ENCODE measurements at places on chromosomes 6 and 20.

GRCh38 chr6:97674802-97675201 lies 391.8 kb upstream of the MMS22L start:
- no peak for DNase-seq

DNA sequence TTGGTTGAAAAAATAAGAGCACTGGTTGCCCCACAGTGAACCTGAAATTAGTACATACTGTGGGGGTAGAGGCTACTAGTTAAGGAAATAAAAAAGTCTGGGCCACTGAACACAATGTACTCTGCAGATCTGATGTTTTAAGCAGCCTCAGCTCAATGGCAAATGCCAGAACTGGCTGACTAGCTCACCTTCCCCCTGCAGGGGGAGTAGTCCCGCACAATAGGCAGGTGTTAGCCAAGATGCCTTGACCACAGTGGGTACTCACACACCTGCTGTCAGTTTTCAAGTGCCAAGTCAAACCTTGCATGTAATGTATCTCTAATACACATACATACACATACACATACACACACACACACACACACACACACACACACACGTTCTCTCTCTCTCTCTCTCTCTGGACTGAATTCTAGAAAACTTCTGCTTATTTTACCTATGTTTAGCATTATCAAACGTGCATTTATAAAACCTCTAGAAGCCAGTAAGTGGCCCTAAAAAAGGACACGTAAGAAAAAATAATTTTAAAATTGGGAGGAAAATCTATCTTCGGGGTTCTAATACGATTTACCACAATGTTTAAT lies 36.1 kb downstream of the GMDS start:
- DNase-seq = peak; percentile 34

GRCh38 chr20:31590717-31591225 lies 14.3 kb upstream of the ID1 start:
- no peak for DNase-seq

- DNase-seq = no peak
Observed at GRCh38 chr6:39873439-39873838, 60.8 kb downstream of the MOCS1 start.

GRCh38 chr6:33638556-33638955 lies 17.4 kb downstream of the ITPR3 start:
- DNase-seq = no peak

DNA sequence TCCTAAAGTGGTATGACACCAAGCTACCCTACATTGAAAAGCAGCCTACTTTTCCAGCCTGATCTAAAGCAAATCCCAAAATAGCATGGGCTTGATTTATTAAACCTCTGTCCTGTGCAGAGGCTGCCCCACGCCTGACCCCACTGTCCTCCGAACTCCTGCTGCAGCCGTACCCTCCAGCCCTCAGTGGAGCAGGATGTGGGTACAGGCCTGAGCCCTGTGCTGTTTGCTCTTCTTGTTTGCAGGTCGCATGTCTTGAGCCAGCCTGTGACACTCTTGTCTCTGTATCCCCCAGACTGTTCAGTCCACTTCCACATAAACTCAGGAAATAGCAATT lies 61.2 kb downstream of the RPP40 start:
- DNase-seq = no peak

DNA sequence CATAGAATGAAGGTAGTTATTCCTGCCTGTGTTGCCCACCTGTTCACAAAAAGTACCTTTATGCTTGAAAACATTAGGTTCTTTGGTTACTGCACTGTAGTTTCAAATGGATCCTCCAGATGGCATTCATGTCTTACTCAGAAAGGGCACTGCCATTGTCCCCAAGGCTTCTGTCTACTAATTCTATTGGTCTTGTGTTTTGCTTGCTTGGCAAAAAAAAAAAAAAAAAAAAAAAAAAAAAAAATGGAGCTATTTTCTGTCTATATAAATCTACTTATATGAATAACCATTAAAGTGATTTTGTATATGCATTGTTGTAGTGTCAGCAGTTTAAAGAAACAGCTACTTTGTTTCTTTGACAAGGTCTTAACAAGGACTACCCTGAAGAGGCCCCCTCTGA lies 12.7 kb upstream of the EFHC1 start:
- peak; percentile 51 for DNase-seq

- DNase-seq = no peak
Observed at GRCh38 chr6:7163661-7164071, 55.9 kb downstream of the RREB1 start.

- DNase-seq = no peak
Observed at GRCh38 chr6:84356907-84357306, 129.5 kb upstream of the CEP162 start.

GRCh38 chr20:57877131-57877824 lies 167.5 kb upstream of the PMEPA1 start:
- no peak for DNase-seq

DNA sequence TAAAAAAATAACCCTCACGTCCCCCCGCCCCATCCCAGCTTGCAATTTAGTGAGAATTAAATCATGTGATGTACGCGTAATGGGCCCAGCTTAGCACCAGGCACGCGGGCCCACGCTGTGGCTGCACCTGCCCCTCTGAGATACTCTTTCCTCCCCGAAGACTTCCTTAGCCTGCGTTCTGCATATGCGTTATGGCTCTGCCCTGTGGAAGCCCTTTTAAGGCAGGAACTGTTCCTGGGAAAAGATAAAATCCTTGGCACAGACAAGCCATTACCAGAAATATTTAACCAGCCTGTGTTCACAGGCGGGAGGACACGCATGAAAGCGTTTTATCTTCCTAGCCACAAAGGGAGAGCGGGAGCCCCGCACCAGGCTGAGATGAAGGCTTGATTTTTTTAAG lies 311.0 kb downstream of the LRFN2 start:
- no peak for DNase-seq

GRCh38 chr6:24520929-24521546 lies 26.3 kb downstream of the ALDH5A1 start:
- peak; percentile 27 for DNase-seq

GRCh38 chr6:96075826-96076225 lies 60.1 kb downstream of the FUT9 start:
- DNase-seq = no peak

- DNase-seq = no peak
Observed at GRCh38 chr6:41338659-41339058, 3.3 kb downstream of the NCR2 start.

- DNase-seq = no peak
Observed at GRCh38 chr6:19945843-19946358, 108.7 kb downstream of the ID4 start.

DNA sequence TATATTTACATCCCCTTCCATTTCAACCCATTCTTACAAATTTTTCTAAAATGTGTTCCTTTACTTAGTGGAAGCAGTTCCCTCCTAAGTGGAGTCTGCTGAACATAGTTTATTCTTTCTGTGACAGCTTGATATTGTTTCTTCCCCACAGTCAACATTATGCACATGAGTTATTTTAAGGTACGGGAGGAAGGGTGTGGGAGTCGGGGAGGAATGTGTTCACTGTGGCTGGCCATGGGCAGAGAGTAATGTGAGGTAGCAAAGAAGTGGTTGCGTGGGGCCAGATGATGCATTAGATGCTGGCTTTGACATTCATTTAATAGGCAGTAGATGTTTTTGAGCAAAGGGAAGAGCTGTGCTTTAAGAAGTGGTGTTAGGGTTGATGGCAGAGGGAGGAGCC lies 98.5 kb downstream of the ARMC2 start:
- no peak for DNase-seq

DNA sequence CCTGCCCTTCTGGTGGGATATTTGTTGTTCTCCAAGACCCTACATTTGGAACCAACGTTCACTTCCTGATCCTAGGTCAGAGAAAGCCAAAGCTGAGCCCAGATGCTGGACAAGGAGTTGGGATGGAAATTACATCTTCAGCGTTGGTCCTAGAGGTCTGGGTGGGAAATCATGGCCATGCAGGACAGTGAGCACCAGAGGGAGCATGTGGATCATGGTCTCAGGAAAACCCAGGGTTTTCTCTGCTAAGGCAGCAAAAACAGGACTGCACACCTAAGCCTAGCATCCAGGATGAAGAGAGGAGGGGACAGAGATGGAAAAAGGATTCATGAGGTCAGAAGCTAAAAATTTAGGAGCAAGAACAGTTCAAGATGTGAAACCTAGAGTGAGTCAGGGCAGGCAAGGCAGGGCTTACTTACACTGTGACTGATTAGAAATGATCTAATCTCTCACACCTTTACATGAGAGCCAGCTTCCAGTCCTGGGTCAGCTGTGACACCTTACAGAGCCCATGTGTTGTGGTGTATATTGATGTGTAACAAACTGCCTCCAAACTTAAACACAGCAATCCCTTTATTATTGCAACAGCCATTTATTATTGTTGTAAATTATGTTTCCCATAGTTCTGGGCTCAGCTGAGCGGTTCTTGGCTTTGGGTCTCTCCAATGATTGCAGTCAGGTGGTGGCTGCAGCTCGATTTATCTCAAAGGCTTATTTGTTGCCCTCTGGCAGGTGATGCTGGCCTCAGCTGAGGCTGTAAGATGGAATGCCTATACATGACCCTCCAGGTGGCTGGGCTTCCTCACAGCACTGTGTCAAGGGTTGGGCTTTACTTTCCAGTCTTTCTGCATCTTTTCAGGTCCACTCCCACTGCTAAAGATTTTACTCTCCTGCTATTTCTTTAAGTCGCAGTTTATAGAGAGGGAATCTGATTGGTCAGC lies 6.5 kb downstream of the C20orf202 start:
- DNase-seq = no peak

GRCh38 chr6:48289841-48290240 lies 178.8 kb upstream of the PTCHD4 start:
- DNase-seq = no peak

- DNase-seq = no peak
Observed at GRCh38 chr20:14295238-14295637, 42.2 kb downstream of the FLRT3 start.

GRCh38 chr20:50744143-50744792 lies 12.9 kb downstream of the PARD6B start:
- no peak for DNase-seq

DNA sequence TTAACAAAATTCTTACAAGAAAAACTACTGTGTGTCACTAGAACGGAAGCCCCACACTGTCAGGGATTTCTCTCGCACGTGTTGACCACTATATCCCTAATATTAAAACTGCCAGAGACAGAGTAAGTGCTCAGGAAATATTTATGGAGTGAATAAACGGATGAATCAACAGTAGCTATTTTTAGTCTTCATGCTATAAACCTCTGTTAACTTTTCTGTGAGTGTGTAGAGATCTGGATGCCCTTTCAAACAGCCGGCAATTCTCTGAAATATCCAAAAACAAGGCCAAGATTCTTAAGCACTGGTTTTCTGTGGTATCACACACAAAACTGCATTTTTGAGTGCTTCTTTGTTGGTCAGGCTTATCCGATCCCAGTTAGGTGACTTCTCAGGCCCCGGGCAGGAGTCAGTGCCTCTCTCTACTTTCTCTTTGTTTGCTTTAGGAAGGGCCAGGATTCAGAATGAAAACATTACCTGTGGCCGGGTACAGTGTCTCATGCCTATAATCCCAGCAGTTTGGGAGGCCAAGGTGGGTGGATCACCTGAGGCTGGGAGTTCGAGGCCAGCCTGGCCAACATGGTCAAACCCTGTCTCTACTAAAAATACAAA lies 15.7 kb downstream of the ATP9A start:
- DNase-seq = no peak

DNA sequence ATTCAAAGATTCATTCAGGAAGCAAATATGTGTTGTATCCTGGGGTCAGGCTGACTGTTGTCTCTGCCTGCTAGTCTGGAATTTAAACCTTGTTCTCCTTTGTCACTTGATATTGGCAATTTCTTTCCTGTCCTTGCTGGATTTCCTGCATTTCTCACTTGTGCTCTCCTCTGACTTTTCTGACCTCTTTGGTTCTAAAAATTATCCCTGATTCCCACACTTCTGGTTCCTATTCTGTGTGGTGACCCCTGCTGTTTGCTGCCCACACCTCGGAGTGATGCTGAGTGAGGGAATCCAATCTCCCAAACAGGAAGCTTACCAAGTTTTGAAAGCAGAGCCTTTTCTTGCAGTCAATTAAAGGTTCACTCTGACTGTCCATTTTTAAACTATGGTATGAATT lies 345.3 kb downstream of the CDKAL1 start:
- no peak for DNase-seq

GRCh38 chr6:119158057-119158848 lies 79.8 kb upstream of the FAM184A start:
- DNase-seq = no peak

GRCh38 chr6:9708600-9708999 lies 706.3 kb downstream of the TFAP2A start:
- DNase-seq = no peak

DNA sequence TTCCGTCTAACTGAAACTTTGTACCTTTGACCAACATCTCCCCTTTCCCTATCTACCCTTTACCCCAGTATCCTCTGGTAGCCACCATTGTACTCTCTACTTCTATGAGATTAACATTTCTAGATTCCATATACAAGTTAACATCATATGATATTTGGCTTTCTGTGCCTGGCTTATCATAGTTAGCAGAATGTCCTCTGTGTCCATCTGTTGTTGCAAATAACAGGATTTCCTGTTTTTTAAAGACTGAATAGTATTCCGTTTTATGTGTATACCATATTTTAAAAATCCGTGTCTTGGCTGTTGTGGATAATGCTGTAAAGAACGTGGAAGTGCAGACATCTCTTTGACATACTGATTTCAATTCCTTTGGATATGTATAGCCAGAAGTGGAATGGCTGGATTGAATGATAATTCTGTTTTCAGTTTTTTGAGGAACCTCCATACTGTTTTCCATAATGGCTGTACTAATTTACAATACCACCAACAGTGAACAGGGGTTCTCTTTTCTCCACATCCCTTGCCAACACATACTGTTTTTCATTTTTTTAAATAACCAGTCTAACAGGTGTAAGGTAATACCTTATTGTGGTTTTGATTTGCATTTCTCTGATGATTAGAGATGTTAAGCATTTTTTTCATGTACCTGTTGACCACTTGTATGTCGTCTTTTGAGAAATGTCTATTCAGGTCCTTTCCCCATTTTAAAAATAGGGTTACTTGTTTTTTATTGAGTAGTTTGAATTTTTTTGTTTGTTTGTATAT lies 53.8 kb downstream of the CDC5L start:
- no peak for DNase-seq

- DNase-seq = no peak
Observed at GRCh38 chr6:26400626-26401025, 1.4 kb upstream of the BTN3A1 start.

DNA sequence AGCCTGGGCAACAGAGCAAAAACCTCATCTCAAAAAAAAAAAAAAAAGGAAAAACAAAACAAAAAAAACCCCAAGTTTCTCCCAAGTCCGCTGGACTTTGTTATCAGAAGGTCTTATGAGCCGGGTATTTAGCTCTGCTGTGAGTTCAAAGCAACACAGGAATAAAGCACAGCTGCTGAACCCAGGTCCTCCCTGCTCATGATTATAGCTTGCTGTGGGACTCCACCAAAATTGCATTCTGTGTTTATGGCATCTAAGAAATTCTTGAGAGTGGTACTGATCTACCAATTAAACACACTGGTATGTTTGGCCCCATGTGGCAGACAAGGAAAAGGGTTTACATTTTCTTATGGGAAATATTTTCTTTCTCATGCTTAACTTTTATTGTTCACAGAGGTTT lies 93.6 kb upstream of the NEDD9 start:
- no peak for DNase-seq

DNA sequence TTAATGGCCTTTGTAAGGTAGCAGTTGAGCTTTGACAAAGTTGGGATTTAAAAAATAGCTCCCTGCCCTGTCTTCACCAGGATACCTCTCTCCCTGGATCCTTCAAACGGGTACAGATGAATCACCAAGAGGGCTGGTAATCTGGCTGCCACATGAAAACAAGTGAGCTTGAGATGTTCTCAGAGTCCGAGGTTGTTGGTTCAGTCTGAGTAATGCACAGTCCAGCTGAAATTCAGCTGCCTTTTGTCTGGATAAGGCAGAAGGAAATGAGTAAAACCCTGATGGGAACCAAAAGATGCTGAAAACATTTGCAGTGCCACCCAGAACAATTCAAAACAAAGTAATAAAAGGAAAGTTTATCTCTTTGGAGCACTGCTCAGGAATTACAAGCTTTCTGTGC lies 86.8 kb downstream of the GJA1 start:
- no peak for DNase-seq
